D341Med (cell line): ENCODE measurements at places on chromosomes 6 and 20.

DNA sequence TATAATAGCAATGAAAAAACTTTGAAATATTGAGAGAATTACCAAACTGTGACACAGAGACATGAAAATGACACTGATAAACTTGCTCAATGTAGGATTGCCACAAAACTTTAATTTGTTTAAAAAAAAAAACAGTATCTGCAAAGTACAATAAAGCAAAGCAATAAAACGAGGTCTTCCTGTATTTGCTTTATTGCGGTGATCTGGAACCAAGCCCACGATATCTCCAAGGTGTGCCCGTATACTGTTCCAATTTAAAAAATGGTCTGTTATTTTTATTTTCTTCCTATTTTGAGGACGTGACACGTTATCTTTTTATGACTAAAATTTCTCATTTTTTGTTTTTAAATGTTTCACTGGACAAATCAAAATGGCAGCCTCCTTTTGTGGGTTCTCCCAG, 25.5 kb downstream of the EYA2 start:
- DNase-seq = no peak

GRCh38 chr6:129969064-129969463, 49.3 kb upstream of the L3MBTL3 start:
- no peak for DNase-seq

DNA sequence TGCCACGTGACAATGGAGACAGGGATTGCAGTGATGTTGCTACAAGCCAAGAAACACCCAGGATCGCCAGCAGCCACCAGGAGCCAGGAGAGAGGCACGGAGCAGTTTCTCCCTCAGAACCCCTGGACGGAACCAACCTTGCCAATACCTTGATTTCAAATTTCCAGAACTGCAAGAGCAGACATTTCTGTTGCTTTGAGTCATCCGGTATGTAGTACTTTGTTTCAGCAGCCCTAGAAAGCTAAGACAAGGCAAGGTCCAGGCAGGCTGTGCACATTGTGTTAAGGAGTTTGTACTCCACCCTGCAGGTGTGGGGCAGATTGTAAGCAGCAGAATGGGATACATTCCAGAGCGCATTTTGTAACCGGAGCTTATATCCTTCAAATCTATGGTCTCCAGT, 48.3 kb downstream of the TRERF1 start:
- DNase-seq = no peak

DNA sequence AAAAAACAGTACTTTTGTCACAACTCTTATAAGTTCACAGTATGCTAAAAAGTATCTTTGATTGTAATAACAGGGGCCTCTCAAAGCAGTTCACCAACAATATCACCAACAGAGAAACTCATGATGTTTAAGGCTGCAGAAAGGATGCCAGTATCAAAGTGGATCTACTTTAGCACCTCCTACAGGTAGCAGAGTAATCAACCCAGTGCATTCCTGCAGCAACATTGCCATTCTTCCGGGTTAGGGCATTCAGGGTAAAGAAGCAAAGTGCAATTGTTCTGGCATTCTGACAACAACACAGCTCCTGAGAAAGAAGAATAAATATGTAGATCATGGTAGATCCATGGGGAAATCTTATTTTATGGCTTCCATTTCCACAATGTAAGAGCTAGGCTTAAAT, 7.6 kb upstream of the SLC17A4 start:
- no peak for DNase-seq

GRCh38 chr6:32146287-32146686, 5.5 kb downstream of the PRRT1 start:
- no peak for DNase-seq

- no peak for DNase-seq
Measured at GRCh38 chr20:43490038-43490437, 17.5 kb upstream of the L3MBTL1 start.

DNA sequence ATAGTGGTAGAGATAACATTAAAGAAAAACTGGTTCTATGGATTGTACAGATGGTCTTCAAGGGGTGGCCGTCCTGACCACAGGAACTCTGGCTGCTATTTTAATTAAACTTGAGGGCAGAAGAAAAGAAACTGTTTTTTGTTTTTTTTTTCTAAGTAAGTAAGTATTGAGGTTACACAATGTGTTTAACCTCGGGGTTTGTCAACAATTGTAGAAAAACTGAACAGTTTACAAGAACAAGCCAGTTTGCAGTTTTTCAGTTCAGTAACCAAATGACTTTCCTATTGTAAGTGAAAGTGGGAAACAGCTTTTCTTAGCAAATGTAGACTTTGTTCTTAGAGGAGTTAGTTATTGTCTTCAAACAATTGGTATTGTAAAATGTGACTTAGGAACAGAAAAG, 77.0 kb downstream of the PLCB1 start:
- no peak for DNase-seq

GRCh38 chr20:973785-974194, 28.3 kb downstream of the RSPO4 start:
- peak; percentile 70 for DNase-seq

DNA sequence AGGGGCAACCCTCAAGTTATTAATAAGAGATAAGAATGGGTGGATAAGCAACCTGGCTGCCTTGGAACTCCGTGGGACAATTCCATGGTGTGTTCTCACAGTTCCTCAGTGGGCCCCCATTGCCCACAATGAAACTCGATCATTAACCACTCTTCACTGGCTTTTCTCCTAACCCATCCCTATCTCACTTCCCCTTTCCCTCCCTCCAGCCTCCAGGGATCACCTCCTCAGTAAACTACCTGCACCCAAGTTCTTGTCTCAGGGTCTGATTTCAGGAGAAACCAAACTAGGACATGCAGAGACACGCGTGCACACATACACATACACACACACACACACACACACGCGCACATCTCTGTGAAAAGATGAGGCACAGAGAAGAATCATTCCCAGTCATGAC, 37.7 kb upstream of the FOXP4 start:
- no peak for DNase-seq

DNA sequence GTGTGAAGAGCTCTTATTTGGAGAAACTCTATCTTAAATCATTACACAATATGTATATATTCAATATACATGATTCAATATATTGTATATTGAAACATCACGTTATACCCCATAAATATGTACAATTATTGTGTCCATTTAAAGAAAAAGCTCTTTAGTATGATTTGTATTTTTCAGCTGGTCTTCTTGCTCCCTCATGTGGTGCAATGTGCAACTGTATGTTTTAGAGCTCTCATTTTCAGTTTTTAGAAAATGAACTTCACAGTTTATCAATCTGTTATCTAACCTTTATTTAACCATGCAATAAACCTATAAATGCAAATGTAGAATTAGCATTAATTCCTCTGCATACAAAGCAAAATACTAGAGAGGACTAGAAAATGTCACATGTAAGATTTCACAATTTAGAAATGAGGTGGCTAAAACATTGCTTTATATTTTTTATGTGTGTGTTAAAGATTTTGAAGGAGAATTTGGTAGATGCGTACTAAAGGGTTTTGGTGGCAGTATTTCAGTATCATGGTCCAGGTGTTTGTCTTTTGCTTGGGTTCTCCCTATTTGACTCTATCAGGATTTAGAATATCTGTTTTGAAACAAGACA, 167.1 kb downstream of the PHF3 start:
- DNase-seq = no peak

GRCh38 chr6:152401978-152402377, 235.2 kb downstream of the SYNE1 start:
- DNase-seq = no peak

DNA sequence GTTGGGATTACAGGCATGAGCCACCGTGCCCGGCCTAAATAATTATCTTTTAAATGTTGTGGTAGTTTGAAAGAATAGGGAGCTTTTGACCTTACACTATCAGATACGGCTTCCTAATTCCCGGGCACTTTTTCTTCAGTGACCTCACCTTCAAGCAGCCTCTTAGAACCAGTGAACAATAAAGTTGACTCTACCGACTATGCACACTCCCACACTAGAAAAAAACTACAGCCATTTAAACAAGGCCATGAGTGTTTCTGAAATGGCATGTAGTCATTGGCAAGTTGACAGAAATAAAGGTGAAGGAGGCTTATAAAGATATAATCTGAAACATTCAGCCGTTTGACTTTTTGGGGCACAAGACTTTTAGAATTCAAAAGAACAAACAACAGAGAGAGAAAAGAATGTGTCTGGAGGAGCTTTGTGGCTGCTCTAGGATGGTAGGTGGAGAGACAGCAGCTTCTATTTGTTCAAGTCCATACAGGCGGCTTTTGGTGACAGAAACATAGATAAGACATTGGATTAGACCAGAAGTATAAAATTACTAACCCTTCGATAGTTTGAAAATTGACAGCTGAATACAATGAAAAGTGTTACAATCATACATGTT, 75.2 kb downstream of the GJA1 start:
- DNase-seq = no peak

GRCh38 chr6:136550330-136551071, at the start of gene MAP7:
MAP7 (minus strand) TSS chr6:136550422; CDS start chr6:136550408, 14 bp downstream.
- peak; percentile 80 for DNase-seq

DNA sequence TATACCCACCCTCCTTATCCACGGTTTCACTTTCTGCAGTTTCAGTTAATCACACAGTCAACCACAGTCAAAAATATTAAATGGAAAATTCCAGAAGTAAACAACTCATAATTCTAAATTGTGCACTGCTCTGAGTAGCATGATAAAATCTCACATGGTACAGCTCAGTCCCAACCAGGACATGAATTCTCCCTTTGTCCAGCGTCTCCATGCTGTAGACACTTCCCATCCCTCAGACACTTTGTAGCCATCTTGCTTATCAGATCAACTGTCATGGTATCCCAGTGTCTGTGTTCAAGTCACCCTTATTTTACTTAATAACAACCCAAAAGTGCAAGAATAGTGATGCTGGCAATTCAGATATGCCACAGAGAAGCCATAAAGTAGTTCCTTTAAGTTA, 94.7 kb downstream of the PDE10A start:
- no peak for DNase-seq

DNA sequence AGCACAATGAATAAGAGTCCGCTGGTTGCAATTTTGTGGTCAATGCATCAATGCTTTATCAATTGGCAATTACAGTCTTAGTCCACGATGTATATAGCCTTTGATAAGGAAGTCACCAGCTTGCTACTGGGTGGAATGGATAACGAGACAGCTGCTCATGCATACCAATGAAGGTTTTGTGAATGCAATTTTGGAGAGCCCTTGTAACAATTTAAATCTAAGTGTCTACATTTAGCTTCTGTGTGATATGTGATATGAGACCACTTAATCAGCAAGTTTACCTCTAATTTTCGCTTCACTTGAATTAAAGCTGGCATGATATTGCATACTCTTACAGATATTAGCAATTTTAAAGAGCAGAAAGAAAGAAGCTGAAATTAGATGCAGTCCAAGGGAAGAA, 543.9 kb downstream of the RNF144B start:
- no peak for DNase-seq

DNA sequence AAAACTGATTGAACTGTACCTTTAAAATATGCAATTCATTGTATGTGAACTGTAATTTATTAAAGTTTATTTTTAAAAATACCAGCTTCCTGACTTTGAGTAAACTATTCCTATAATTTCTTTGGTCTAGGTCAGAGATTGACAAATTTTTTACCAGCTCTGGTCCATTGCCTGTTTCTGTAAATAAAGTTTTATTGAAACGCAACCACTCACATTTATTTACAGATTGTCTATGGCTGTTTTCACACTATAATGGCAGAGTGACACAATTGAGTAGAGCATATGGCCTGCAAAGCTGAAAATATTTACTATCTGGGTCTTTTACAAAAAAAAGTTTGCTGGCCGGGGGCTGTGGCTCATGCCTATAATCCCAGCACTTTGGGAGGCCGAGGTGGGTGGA, 33.0 kb upstream of the NFATC2 start:
- DNase-seq = no peak

- peak; percentile 73 for DNase-seq
Measured at GRCh38 chr6:3195695-3196497, 31.6 kb downstream of the TUBB2B start.

GRCh38 chr6:88490908-88491264, 324.7 kb upstream of the CNR1 start:
- DNase-seq = no peak

DNA sequence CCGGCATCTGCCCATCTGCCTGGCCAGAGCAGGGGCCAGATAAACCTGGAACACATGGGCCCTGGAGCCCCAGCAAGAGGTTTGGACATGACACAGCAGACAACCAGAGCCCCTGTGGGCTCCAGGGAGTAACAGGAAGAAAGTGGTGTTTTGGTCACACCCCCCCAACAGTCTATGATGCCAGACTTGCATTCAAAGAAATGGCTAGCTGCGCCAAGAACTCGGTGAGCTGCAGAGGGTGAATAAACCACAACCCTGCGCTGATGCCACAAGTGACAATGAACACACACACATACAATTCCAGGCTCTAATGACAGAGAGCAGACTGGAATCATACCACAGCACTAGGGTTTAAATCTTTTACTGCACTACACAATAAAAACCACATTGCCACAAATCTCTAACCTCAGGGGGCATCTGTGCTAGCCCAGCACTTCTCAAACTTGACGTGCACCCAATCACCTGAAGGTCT, 34.0 kb downstream of the TRERF1 start:
- DNase-seq = no peak

DNA sequence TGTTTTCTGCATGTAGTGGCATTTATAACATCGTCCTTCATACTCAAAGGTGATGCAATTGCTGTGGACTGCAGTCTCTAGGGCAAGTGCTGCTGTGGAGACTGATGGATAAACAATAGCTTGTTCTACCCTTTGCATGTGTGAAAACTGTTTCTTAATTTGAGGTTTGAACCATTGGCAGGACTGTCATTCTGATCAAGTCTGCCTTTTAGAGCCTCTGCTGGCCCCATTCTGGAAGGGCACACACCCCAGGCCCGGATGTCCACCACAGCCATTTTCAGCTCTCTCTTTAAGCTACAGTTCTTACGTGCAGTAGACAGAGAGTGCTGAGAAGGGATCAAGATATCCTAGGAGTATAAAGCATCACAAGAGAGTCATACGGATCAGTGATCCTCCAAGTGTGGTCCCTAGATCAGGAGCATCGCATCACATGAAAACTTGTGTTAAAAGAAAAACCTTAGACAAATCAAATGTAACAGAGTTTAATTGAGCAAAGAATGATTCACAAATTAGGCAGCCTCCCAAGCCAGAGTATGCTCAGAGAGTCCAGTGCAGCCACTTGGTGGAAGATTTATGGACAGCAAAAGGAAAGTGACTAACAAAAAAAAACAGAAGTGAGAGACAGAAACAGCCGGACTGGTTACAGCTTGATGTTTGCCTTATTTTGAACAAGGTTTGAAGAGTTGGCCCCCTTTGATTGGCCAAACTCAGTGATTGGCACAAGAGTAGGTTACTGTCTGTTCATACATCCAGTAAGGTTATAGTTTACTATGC, 52.0 kb downstream of the FRK start:
- DNase-seq = no peak

DNA sequence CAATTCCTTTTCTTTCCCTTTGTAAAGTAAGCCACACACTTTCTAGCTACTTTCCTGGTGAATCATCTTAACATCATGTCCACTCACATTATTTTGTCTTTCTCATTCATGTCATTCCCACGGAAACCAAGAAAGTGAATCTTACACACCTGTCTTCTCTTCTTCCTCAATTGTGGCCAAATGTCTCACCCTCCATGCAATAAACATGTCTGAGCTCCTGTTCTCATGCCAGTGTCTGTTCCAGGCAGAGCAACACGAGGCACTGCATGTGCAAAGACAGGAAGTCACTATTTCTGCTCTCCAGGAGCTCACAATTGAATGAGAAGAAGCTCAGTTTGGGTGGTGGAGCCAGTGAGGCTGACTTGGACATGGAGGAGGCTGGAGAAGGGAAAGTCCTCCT, 29.0 kb upstream of the TMEM244 start:
- no peak for DNase-seq

GRCh38 chr6:30769853-30770524, 25.6 kb upstream of the IER3 start:
- no peak for DNase-seq

- DNase-seq = no peak
Measured at GRCh38 chr6:1087154-1087843, 224.6 kb upstream of the FOXQ1 start.
